ENCODE measurements at places on chromosomes 16 and 17. TPM values are rescaled to one million over a fixed set of nuclear protein-coding genes. Genes with fewer than 3 reads are reported as not detected.

DNA sequence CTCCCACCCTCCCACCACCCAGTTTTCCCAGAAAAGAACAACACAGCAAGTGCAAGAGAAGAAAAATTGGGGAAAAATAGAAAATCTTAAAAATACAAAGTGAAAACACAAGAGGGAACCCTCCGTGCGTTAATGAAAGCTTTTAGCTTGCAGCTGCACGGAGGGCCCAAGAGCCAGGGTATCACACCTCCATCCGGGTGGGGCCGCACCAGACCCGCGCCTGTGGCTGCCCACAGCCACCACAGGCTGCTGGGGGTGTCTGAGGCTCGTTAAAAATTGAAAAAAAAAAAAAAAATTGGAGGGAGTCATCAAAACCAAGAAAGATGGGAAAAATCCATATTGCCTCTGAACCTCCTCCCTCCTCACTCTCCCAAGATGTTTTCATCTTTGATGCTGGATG is 18.6 kb downstream of the ENGASE start:
- DNase-seq = no peak
- no peak overlapping the region for H3K4me3 ChIP-seq
- peaks cover 5% of the 10 kb centered on the region for H3K4me1 ChIP-seq
- no peaks in the 10 kb centered on the region for H3K36me3 ChIP-seq
- H3K27ac ChIP-seq = no peak overlapping the region
- peaks cover 24% of the 10 kb centered on the region for H3K27me3 ChIP-seq

DNA sequence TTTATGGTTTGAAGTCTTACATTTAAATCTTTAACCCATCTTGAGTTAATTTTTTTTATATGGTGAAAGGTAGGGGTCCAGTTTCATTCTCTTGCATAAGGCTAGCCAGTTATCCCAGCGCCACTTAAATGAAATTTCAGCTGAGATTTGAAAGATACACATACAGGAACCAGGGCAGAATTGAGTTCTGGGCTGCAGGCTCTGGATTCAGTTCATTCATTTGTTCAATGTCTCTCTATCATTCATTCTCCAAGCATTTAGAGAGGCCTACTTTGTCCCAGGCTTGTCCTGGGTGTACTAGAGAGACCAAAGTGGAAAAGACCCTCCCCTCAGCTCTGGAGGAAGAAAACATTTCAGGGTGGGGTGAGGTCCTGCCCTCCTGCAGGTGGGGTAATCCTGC is 577 bp upstream of the TRIM72 start:
- H3K36me3 ChIP-seq = no peaks in the 10 kb centered on the region
- H3K4me1 ChIP-seq = peaks cover 48% of the 10 kb centered on the region
- no peak for DNase-seq

DNA sequence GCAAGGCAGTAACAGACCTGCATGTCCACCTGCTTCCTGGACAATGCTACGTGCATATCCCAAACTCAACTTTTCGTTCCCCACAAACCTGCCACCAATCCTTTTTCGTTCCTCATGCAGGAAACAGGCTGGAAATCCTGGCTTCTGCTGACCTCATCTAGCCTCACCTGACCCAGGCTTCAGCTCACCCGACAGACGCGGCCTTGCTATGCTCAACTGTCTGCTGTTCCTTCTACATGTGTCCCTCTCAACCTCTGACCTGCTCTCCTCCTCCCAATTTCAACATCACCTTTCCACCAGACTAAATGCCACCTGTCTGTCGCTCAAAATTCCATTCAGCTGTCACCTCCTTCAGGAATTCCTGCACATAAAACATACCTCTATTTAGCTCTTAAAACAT is 44.5 kb downstream of the XPO6 start:
- DNase-seq = no peak
- H3K4me3 ChIP-seq = no peak overlapping the region
- H3K4me1 ChIP-seq = peaks cover 59% of the 10 kb centered on the region
- H3K36me3 ChIP-seq = peaks cover 85% of the 10 kb centered on the region
- peak overlapping the region; percentile 69 for H3K27ac ChIP-seq

Gene CCL8
- not detected for total RNA-seq

- peaks cover 26% of the 10 kb centered on the region for H3K27me3 ChIP-seq
- H3K4me3 ChIP-seq = no peak overlapping the region
- H3K27ac ChIP-seq = no peak overlapping the region
- H3K36me3 ChIP-seq = no peaks in the 10 kb centered on the region
These were observed 53.4 kb downstream of the CACNG3 start for GRCh38 chr16:24309258-24310142.
